ENCODE measurements at places on chromosomes 3 and 15.

- peak; percentile 56 for DNase-seq
Measured at GRCh38 chr3:194327218-194328052, 23.7 kb downstream of the CPN2 start.

DNA sequence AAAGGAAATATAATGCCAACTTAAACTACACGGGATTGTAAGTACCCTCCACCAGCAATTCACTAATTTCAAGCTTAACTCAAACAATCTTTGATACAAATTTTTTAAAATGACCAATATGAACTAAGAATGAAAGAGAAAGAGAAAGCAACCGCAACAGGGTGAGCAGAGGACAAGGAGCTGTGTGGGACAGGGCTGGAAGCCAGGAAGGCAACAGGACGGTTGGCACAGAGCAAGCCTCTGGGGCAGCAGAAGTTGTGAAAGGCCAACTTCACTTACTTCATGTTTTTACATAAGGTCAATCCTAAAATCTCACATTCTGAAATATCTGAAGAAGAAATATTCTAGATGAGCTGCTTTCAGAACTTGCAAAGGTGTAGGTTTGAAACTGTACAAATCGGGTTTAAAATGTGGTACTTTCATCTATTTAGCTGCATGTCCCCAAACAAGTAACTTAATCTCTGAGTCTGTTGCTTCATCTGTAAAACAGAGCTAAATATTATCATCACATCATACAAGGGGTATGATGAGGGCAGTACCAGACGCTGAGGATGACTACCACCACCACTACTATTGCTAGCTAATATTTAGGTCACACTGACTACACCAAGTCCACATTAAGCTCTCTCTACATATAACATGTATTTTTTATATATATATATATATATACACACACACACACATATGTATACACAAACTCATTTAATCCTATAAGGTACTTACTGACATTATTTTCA, 101.7 kb downstream of the IGSF11 start:
- DNase-seq: no peak

- DNase-seq: no peak
Measured at GRCh38 chr3:183370391-183370790, 58.0 kb downstream of the MCF2L2 start.

DNA sequence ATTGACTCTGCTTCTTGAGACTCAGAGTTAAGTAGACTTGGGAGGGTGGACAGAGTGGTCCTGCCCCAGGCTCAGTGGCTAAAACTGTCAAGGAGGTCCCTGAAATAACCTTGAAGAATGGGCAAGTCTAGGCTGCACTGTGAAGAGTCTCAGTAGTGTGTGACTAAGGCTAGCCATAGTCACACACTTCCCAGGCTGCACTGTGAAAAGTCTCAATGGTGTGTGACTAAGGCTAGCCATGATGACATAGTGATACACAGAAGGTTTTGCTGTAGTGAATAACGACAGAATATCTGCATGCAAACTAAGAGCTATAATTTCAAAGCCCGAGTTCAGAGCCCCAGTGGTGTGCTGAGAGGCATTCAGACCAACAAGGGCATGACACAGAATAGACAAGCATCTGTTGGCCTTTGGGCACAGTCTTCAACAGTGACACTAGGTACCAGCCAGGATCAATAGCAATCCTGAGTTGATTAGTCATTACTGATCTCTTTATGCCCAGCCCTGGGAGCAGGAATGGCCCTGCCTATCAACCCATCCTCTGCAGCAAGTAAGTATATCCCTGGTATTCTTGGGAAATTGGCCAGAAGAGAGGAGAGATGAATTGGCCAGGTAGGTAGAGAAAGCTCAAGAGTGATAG, 72.4 kb upstream of the BBX start:
- DNase-seq: no peak

GRCh38 chr3:143585720-143586456, 262.4 kb downstream of the SLC9A9 start:
- no peak for DNase-seq

DNA sequence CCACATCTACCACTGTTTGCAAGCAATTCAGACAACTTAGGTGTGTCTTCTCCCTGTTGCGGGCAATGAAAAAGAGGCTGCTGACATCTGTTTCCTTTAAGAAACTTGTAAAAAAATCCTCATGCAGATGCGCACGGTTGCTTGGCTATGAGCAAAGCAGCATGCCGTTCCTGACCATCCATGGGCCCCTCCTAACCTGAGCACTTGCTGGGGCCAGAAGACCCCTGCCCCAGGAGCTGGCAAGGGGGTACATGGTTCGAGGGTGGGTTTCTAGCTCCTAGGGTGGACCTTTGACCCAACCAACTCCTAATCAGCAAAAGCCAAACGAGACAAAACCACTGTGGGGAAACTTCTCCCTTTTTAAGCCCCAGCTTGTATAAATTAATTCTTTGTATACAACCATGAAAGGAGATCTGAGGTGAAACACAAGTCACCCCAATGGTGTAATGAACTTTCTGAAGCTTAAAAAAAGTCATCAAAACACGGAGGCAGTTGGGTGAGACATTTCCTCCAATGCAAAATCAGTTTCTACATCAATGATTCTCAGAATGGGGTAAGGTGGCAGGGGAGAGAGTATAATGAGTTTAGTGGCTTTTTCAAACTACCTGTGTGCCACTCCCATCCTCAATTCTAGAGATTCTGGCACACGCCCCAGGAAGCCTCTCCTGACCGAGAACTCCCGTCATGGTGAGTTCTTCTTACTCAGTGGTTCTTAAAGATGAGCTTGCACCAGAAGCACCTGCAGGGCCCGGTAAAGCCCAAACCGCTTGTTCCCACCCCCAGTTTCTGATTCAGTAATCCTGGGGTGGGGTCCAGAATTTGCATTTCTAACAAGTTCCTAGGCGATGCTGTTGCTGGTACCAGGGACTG, 44.1 kb downstream of the CPN2 start:
- no peak for DNase-seq

- no peak for DNase-seq
Measured at GRCh38 chr3:77684115-77684514, 644.2 kb downstream of the ROBO2 start.

DNA sequence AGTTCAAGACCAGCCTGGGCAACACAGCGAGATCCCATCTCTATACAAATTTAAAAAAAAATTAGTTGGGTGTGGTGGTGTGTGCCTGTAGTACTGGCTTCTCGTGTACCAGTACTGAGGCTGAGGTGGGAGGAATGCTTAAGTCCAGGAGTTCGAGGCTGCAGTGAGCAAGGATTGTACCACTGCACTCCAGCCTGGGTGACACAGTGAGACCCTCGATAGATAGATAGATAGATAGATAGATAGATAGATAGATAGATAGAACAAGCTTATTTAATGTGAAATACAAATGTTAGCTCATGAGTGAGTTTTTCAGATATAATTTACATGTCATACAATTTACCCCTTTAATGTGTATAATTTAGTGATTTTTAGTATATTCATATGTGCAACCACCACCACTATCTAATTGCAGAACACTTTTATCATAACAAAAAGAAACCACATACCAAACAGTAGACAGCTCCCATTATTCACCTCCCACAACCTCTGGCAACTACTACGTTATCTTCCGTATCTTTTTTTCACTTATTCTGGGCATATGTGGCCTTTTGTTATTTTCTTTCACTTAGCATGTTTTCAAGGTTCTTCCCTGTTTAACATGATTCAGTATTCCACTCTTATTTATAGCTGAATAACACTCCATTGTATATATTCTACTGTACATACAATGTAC, 13.1 kb upstream of the PRRT3 start:
- no peak for DNase-seq

- no peak for DNase-seq
Measured at GRCh38 chr15:27706300-27706699, 392.8 kb downstream of the OCA2 start.

- DNase-seq: no peak
Measured at GRCh38 chr15:96052154-96052553, 278.3 kb upstream of the NR2F2 start.

DNA sequence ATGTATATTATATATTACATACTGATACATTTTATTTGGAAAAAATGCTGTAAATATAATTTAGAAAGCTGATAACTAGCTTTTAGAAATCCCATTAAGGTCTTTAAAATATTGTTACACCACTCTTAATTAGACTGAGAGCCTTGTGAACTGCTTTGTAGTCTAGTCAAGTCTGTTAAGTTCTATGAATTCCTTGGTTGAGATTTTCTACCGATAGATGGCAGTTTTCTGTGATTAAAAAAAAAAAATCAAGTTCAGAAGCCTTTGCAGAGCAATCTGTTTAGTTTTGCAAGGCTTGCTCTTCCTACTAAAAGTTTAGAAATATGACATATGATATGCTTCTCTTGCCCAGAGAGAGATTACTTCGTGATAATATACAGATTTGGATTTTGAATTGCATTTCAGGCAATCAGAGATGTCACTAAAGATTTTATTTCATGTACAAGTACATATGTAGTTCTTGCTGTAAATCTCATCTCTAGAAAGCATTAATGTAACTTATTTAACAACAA, 60.4 kb upstream of the SLITRK3 start:
- DNase-seq: no peak

DNA sequence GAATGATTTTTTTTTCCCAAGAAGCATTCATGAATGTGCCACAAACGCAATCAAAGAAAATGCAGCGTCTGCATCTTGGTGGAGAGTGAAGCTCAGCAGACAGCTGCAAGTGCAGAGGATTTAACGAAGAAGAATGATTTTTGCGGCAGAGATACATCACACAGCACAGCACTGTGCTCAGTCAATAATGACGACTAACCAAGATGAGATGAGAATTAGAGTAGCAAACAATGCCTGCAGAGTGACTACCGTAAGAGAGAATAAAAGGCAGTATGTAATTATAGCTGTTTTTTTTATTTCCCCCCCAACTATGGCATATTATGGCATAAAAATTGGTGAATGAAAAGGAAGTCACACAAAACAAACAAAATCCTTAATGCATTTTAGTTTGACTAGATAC, 218.0 kb upstream of the ROBO1 start:
- DNase-seq: no peak

DNA sequence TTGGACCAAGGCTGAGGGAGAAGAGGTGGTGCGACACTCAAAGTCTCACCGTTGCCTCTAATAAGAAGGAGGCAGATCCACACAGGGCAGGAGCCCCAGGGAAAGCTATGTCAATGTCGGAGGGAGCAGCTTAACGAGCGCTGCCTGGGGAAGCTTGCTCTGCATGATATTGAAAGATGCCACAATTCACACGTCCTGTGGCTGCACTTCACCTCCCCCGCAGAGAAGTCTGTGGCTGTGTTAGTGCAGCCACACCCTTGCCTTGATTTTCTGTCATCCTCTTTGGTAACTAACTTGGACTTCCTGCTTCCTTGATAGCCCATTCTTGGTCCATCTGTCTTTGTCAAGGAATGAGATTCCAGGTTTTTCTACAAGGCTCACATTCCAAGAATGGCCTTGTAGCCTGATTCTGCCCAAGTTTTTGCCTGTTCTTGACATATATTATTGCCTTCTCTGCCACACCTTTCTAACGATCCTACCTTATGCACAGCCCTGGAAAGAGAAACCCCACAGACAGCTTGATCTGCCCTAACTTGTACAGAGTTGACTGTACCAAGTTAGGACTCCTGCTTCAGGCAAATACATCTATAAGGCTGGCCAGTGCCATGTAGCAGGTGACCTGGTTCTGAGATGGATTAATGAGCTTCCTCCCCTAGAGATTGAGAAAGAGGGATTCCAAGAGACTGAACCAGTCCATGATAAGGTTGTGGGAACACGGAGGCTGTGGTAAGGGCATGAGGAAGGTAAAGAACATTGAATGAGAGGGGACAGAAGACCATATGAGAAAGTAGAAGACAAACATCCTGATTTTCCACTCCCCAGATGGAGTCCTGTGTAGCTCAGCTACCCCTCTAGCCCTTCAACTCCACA, 153.0 kb upstream of the WNT5A start:
- DNase-seq: no peak

- DNase-seq: no peak
Measured at GRCh38 chr3:113158171-113158570, 53.2 kb upstream of the BOC start.

DNA sequence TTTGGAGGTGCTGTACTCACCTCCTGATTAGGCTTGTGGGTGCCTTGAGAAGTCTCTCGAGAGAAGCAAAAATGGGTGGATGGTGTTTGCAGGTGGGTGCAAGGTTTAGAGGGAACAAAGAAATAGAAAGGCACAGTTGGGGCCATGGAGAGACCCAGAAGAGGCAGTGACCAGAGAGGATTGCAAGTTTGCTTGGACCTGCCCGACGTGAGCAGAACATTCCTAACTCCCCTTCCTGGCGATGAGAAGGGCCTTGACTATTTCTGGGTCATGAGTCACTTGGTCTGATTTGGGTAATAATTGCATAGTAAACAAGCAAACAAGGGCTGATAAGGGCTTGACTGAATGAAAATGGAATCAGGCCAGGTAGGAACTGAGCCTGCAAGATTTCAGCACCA, 7.0 kb upstream of the CTSH start:
- no peak for DNase-seq

DNA sequence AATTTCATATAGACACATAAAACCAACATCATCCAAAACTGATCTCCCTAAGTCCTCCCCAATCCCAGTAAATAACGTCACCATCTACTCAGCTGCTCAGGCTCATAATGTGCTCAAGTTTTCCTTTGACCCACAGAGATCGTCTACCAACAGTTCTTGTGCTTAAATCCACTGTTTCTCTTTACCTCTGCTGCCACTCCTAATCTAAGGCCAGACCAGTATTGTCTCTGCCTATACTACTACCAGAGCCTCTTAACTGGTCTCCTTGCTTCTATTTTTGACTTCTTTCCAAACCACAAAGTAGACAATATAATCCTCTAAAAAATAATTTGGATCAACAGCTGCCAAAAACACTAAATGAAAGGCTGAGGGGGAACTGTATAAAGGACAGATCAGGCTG, 65.3 kb downstream of the CLASP2 start:
- DNase-seq: no peak

GRCh38 chr3:58034738-58035523, 26.7 kb downstream of the FLNB start:
- DNase-seq: no peak

- DNase-seq: no peak
Measured at GRCh38 chr15:22228101-22228762, 147.9 kb downstream of the OR4M2 start.

DNA sequence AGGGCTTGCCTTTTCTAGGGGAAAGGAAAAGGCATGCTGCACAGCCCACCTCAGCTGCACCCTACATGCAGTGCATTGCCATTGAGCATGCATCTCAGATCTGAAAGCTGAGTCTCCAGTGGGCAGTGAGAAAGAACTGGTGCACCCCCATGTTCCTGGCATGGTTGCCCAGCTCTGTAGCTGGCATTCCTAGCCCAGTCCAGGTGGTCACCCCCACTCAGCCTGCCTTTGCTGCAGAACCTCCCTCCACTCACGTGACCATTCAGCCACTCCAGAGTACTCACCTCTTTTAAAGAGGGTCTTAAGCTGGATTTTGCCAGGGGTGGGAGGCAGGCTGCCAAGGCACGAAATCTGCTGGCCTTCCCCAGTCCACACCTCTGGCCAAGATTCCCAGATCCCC, 208.6 kb upstream of the TOPAZ1 start:
- DNase-seq: no peak

All from HCT116 (cell line).